ENCODE measurements at places on chromosomes 1 and 21.

- DNase-seq: no peak
Observed at GRCh38 chr1:199447906-199448305, 579.6 kb upstream of the NR5A2 start.

GRCh38 chr1:217274416-217274815, 356.5 kb downstream of the GPATCH2 start:
- no peak for DNase-seq

DNA sequence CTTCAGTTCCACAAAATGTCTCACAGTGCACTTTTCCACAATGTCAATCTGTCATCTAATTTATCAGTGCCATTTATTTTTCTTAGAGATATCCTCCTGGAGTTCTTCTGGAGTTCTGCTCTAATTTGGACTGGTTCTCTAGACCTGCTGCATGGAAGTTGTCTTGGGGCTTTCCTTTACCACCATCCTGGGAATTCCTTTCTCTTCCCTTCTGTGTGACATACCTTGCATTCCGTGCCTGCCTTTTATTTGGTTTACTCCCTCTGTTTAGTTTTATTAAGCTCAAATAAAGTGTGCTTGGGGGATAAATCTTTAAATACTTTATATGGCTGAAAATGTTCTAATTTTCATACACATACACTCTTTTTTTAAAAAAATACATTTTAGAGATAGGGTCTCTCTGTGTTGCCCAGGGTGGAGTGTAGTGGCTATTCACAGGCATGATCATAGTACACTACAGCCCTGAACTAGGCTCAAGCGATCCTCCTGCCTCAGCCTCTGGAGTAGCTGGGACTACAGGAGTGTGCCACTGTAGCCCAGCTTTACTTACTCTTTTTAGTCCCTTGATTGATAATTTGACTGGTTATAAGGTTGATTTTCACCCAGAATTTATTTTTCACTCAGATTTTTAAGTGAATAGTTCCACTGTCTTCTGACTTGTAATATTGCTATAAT, 14.4 kb downstream of the MTF2 start:
- no peak for DNase-seq

DNA sequence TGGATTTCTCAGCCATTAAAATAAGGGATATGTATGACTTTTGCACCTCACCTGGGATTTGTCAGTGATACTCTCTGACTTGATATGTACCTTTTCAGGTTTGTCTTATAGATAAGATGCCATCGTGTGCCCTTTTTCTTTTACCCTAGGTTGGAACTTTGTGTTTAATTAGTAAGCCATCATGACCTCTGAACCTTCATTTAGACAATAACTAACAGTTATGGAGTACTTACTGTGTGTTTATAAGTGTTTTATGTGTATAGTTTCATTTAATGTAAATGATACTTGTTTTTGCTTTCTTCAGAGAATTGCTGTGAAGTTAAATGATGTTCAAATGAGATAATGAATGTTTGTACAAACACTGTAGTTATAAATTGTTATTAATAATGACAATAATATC, 14.4 kb downstream of the HS2ST1 start:
- no peak for DNase-seq

DNA sequence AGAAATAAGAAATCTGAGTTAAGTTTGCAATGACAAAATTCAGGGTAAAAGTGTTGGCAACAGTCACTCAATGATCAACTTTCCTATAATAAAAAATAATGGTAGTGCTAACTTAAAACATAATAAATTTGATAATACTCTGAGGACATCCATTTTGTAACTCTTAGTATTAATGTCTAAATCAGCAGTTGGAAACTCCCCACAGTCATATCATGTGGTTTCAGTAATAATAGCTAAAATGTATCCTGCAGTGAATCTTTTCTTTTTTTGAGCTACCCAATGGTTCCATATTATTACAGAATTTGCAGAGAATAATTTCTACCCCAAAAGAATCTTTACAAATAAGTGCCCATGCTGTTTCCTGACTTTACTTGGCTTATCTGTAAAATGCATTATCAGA, 286.7 kb downstream of the PTPRC start:
- no peak for DNase-seq

GRCh38 chr1:201686714-201687455, 142.1 kb upstream of the IPO9 start:
- DNase-seq: no peak

- DNase-seq: no peak
Observed at GRCh38 chr1:41045740-41046139, 24.2 kb upstream of the SLFNL1 start.

GRCh38 chr1:99240621-99241020, 23.7 kb upstream of the PLPPR4 start:
- DNase-seq: no peak

GRCh38 chr21:43767984-43768867, 7.9 kb downstream of the CSTB start:
- no peak for DNase-seq

DNA sequence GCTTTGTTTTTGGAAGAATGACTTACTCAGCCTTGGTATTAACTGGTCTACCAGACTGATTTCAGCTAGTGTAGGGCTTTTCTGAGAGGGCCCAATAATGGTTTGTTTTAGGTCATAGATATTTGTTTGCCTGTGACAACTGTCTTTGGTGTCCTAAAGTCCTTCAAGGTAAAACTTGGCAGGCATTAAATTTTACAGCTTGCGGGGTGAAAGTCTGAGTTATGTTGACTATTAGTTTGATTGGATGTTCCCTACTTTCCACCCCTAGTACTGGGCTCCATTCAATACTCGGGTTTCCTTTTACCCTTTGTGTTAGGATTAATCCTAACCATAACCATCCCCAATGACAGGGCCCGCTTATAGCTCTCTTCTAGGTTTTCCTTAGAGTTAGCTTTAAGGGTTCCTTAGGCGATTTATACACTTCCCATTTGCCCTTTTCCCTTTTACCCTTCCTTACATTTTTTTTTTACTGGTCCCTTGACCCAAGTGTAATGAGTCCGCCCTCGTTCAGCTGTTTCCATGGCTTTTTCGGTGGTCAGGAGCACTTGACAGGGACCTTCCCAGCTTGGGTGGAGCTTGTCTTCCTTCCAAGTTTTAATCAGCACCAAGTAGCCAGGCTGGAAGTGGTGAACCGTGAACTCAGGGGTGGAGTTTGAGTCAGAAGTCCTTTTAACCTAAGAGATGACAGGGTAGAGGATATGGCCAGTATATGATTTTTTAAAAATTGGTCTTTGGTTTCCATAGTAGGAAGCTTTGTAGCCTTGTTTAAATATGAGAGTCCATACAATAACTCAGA, 28.5 kb upstream of the LCE5A start:
- DNase-seq: no peak

GRCh38 chr1:206505702-206506355, 1.5 kb upstream of the RASSF5 start:
- no peak for DNase-seq

DNA sequence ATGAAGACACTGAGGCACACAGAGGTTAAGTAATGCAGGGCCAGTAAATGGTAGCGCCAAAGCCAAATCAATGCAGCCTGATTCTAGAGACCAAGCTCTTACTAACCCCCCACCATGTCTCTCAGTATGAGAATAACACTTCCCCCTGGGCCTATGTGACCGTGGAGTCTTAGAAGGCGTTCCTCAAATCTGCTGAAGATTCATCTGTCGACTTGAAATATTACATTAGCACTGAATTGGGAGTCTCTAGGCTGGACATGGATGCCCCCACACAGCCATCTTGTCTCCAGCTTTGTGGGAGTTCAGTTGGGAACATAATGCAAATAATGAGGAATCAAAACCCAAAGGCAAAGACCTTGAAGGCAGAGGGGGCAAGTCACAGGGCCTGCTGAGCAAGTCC, 117.9 kb upstream of the HMGB4 start:
- DNase-seq: no peak

DNA sequence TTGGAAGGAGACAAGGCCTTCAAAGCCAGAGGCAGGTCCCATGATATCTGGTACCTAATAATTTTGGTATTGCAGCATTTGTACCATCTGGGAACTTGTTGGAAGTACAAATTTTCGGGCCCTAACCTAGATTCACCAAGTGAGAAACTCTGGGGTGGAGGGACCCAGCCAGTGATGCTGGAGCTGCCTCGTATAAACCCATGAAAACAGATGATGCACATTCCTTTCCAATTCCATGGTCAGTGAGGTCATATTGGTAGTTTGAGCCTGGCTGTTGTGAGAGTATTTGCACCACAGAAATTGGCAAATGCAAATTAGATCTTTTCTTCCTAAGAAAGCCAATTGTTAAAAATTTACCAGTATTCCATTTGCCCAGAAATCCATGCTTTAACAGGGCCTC, 269.6 kb upstream of the PLXNA2 start:
- DNase-seq: no peak

GRCh38 chr1:24322470-24323177, 3.5 kb downstream of the GRHL3 start:
- DNase-seq: no peak

DNA sequence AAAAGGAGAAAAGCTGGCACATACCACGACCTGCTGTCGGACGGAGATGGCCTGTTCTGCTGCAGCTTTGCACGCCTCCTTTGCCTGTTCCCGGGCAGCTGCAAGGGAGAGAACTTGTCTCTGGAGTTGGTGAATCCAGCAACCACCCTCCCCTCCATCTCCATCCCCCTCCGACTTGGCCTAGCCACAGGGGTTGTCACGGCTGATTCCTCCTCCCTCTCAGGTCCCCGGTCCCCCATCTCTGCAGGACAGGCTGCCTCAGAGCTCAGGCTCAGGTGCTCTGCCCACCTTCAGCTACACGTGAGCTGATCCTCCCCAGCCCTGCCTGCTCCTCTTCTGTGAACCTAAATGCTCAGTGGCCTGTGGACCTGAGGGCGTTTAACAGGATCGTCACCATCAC, 11.1 kb upstream of the SRM start:
- no peak for DNase-seq

GRCh38 chr1:182698971-182699370, 14.6 kb upstream of the RGS8 start:
- DNase-seq: no peak

DNA sequence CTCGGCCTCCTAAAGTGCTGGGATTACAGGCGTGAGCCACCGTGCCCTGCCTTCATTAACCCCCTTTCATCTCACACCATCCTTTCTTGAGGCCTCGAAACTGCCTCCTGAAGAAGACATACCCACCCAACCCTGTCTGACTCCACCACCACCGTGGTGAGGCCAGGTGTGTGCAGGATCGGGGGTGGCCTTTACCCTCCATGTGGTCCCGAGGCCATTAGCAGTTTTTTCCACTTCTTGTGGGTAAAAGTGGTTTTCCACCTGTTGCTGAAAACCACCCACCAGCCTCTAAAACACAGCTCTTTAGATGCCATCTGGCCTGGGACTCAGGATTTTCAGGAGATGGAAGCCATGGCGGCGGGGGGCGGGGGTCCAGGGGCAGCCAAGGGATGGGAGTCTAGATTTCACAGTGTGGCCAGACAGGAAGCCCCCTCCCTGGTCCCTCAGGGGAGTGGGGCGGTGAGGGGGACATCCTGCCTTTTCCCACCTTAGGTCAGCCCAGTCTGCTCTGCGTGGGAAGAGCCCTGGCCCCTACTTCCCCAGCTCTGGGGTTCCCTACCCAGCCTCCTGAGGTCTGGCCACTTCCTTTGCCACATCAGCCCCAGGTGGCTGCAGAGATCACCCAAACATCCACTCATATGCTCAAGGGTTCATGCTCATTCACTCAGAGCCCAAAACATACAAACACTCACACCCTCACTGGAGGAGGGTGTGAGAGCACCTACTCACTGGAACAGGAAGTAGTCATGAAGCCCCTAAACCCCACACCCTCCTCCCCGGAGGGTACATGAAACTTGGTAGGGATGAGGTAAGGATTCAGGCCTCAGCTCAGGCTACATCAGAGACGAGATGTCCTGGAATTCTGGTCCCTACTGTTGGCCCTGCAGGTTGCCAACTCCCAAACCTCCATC, 2.3 kb downstream of the FGR start:
- peak; percentile 33 for DNase-seq

GRCh38 chr1:47409311-47410067, 6.6 kb upstream of the FOXE3 start:
- no peak for DNase-seq

DNA sequence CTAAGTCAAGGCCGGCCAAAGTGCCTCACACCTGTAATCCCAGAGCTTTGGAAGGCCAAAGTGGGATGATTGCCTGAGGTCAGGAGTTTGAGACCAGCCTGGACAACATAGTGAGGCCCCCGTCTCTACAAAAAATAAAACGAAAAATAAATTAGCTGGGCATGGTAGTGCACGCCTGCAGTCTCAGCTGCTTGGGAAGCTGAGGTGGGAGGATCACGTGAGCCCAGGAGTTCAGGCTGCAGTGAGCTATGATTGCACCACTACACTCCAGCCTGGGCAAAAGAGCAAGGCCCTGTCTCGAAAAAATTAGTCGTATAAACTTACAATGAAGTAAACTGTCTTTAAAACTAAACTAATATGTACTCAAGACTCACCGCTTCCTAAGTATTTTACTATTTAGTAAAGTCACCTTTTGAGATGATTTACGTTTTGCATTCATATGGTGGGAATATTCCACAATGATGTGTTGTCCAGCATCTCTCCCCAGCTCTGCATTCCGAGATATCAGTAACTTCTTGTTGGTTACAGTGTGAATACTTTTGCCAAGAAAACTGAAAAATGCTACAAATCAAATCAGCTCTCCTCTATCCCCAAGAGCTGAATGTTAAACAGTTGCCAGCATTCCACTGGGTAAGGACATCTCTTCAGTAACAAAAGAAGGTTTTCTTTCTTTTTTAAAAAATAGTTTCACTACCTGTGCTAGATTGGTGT, 84.9 kb upstream of the C21orf91 start:
- DNase-seq: no peak

- DNase-seq: no peak
Observed at GRCh38 chr1:10544239-10544638, 69.5 kb downstream of the PEX14 start.

DNA sequence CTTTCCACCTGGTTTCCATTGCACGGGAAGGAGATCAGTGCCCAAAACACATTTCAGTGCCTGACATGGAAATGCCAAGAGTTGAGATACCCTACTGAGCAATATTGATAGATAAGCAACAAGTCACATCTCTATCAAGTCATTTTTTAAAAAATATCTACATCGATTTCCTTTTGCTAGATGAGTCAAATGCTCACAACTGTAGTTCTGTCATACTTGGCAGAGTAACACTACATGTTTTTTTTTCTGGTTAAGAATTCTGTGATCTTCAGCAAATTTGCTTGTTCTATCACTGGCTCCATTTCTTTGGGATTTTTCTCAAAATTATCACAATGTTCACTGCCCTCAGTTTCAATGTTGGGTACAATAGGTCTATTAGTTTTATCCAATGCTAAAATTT, 145.4 kb downstream of the ZC3H11B start:
- DNase-seq: no peak

- no peak for DNase-seq
Observed at GRCh38 chr1:115757856-115758255, 10.7 kb downstream of the CASQ2 start.

DNA sequence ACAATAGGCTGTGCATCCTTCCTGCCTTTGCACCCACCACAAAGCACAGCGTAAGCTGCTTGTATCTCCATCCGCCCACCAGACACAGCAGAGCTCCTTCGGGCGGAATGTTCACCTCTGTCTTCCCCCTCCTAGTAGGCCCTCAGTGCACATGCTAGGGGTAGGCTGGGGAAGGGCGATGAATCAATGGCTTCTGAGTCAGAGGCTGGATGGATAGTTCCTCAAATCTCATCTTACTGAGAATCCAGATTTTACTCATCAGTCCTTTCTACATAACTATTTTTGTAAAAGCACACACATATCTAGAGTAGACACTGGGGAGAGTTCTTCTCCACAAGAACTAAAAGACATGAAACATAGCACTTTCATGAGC, 73.8 kb downstream of the BCAR3 start:
- no peak for DNase-seq

GRCh38 chr1:109020693-109021257, 21.1 kb downstream of the WDR47 start:
- no peak for DNase-seq

GRCh38 chr21:45170987-45171386, 96.6 kb downstream of the ADARB1 start:
- DNase-seq: no peak
